ENCODE measurements at places on chromosomes 5 and 9.

GRCh38 chr5:45385321-45386058 is 310.7 kb downstream of the HCN1 start:
- DNase-seq = peak; percentile 61

DNA sequence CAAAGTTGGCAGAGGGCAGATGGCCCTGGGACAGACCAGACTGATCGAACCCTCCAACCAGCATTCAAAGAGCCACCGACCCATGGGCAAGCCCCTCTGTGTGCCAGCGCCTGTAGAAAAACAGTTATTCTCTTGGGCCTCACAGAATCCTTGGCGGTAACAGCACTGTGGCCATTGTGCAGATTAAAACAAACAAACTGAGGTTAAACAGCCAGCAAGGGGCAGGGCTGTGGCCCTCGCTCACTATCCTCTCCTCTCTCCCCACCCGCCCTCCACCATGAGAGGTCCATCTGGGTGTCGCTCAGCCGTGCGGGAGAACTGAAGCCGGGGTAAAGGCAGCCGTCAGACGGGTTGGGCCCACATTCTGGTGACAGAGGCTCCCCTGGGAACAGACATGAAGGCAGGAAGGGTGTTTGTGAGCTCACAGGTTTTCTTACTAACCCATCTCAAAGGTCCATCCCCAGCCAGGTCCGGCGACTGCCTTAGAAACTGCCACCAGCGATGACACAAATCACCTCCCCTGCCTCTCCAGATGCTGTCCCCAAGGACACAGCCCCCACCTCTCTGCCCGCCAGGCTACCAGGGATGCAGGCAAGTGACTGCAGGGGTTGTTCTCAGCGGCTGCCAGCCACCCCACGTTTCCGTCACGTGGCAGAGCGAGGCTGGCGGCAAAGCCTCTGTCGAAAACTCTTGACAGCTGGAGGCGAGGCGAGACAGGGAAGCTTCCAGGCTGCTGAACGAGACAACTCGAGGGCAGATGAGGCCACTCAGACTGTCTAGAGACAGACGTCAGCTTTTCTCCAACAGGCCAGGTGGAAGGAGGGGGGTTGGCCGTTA is 75.8 kb upstream of the SARDH start:
- no peak for DNase-seq

- DNase-seq = no peak
Observed at GRCh38 chr9:126228111-126228780, 98.4 kb upstream of the MVB12B start.

- no peak for DNase-seq
Observed at GRCh38 chr9:70060883-70061507, 17.3 kb downstream of the MAMDC2 start.

DNA sequence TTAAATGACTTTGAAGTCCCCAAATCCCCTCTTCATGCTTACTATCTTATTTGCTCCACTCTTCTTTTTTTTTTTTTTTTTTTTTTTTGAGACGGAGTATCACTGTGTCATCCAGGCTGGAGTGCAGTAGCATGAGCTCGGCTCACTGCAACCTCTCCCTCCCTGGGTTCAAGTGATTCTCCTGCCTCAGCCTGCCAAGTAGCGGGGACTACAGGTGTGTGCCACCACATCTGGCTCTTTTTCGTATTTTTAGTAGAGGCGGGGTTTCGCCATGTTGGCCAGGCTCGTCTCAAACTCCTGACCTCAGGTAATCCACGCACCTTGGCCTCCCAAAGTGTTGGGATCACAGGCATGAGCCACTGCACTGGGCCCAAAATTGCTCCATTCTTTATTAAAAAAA is 51.0 kb downstream of the ST8SIA4 start:
- DNase-seq = no peak

DNA sequence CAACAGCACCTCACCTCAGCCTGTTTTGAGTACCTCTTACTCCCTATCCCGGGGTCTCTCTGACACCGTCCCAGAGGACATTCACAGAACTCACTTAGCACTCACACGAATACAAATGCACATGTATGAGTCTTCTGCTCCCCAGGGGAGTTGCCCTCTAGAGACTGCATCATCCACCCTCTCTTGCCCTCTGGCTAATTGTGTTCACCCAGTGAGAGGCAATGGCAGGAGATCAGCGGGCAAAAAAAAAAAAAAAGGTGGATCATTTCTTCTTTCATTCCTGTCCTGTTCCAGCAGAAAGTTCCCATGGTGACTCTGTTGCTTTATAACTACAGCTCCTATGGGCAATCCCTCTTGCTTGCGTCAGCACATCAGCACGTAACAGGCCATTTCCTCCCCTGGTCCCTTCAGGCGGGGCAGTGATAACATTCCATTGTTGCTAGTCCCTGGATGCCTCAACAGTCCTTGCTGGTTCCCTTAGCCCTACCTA is 23.5 kb upstream of the SNX2 start:
- DNase-seq = no peak

GRCh38 chr9:132237481-132237880 is 75.6 kb downstream of the NTNG2 start:
- no peak for DNase-seq

GRCh38 chr5:112799661-112800060 is 61.4 kb upstream of the SRP19 start:
- no peak for DNase-seq

DNA sequence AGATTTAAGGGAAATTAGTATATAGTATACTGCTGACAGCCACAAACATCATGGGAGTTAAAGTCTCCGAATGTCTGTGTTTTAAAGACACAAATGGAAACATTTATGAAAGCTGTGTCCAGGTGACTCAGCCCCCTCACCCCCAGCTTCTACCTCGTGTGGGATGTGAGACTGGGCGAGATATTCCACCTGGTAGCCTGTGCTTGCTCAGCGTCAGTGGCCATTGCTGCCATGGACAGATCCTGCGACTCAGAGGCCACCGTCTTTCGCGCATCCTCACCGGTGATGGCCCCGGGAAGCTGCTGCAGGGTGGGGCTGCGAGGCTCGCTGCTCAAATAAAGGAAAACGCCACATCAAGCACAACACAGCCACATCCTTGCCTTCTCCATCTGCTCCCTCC is 31.2 kb upstream of the EXOC3 start:
- DNase-seq = no peak

DNA sequence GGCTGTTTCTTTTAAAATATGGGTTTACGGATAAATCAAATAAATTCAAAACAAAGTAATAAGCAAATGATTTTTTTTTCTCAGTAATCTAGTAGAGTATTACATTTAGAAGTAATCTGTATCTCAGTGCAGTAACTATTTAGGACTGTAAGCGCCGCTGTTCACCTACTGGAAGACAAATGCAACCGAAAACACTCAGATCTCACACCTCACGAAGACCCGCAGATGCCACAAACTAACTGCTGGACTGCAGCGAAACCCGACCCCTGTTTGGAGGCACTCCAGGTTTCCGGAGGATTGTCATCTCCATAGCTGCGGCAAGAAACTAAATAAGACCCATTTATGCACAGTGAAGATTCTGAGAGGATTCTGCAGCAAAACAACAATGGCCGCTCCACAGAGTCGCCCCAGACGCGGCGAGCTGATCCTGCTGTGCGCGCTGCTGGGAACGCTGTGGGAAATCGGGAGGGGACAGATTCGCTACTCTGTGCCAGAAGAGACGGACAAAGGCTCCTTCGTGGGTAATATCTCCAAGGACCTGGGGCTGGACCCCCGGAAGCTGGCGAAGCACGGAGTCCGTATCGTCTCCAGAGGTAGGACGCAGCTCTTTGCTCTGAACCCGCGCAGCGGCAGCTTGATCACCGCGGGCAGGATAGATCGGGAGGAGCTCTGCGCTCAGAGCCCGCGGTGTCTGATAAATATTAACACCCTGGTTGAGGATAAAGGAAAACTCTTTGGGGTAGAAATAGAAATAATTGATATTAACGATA is at the start of gene PCDHGA8:
Gene PCDHGA8, plus strand, starts transcription at position 205 of the 770 bp plus-strand sequence. Its CDS starts 181 bp downstream, at position 386.
- DNase-seq = no peak

DNA sequence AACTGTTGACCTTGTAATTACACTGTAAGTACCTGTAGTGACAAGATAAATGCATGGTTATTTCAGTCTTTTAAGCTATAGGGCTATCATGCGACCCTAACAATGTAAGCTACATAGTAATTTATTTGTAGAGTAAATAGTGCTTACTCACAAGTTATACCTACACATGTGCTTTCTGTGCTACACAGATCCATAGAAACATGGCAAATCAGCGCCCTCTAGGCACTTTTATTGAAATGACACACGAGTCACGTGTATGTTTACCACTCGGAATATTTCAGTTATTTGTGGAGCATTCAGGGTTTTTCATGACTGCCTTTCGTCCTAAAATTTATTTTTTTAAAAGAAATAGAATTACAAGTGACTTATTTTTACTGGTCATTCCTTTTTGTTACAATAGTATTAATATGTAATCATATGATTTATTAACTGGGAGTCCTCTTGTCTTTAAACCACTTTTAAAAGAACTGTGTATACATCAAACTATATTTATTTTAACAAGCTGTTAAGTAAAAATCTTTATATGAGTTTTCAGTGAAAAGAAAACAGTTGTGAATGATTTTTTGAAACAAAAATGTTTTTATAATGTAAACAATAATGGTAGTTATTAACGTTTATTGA is 1242.3 kb upstream of the WWC1 start:
- peak; percentile 8 for DNase-seq

GRCh38 chr5:150791536-150791935 is 13.0 kb downstream of the SMIM3 start:
- no peak for DNase-seq

DNA sequence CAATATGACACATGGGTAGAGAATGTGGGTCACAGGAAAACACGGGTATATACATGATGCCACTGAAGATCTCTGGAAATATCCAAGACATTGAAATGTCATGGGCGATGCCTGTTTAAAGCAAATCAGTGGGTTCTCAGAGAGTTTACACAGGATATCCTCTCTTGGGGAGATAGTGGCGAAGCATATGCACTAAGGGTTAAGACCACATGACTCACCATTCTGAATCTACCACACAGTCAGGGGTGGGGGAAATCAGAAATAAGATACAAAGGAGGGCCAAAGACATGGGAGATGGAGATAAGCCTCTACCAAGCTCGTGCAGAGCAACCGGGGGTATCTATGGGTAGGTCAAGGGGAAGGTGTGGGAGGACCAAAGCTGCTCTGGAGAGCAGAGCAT is 58.8 kb downstream of the SH3PXD2B start:
- DNase-seq = no peak

DNA sequence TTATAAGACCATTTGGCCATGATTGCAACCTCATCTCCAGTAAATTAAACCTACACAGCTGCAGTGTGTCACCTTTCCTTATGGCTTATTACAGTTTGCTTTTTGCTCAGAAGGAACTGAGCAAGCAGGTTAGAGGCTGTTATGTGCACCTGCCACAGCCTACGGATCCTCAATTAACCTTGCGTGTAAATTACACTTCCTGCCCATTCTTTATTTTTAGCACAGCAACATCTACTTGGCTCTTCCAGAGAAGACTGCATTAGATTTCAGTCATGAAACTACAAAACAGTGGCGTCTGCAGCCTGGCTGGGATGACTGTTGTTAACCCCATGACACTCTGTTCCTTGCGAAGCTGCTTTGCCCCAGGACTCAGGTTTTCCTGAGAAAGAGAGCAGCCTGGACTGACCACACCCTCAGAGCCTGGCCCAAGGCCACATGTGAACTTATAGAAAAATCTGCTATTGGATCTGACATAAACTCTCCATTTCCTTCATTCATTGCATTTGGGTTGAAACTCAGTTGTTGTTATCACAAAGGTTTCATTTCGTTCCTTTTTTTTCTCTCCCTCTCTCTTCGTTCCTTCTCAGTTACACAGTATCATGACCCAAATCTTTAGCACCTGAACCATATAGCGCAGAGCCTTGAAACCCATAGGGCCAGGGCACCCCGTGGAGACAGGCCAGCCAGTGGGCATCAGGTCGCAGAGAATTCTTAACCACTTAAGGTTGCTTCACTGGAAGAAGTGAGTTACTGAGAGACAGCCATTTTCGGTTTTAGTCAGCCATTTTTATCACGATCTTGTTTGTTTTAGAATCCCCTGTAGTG is 138.6 kb downstream of the PALM2AKAP2 start:
- no peak for DNase-seq

DNA sequence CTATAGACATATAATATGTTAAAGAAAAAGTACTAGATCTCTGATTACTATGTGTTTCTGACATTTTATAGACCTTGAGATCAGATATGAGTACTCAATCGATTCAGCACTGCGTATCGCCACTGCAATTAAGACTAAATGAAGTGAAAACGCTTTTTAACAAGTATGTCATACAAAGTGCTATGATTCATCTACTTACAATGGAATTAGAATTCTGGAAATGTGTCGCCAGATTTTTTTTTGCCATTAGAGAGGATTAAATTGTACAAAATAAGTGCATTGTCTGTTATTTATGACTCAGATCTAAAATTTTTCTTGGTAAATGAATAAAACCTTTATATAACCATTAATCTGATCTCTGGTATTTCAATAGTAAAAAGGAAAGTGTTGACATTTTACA is 20.0 kb upstream of the AGGF1 start:
- DNase-seq = no peak

GRCh38 chr5:159678657-159679392 is 237.5 kb upstream of the ADRA1B start:
- no peak for DNase-seq

- peak; percentile 51 for DNase-seq
Observed at GRCh38 chr5:108193021-108193795, 188.7 kb downstream of the FBXL17 start.

DNA sequence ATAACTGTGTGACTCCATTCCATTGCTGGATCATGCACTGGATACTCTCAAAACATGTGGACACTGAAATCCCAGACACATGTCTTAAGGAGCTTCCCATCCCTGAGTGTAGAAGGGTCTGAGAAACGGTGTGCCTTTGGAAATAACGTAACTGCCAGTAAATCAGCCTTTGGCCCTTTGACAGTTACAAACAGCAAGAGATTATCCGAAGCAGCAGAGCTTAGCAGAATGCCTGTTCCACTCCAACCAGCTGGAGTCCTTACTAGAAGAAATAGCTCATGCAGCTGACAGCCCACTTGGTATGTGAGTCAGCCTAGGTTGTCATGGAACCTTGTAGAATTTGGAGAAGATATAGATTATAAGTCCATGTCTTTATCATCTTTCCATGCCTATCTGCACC is 7.0 kb downstream of the TMEM252 start:
- no peak for DNase-seq

- DNase-seq = no peak
Observed at GRCh38 chr9:18362901-18363685, 110.9 kb upstream of the ADAMTSL1 start.

DNA sequence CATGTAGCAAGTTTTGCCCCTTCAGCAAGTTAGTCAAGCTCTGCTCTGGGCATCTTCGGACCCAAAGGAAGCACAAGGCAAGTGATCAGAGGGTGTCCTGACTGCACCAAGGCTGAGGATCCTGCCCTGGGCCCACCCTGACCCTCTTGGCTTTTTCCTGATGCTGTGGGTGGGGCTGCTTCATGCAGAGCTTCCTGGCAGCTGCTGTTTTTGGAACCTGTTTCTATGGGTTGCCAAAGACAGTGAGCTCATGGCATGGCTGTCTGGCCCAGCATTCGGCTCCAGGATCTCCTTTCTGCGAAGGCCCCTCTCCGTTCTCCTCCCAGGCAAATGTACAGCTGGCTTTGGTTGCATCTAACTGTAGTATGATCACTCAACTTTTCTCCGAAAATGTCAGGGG is 497.9 kb downstream of the ARHGEF28 start:
- no peak for DNase-seq

Measured in GM04504 (cell line).